CD4-positive, alpha-beta T cell treated with Interleukin-4 for 1 hour (primary cell): ENCODE measurements at places on chromosomes 16 and 17.

DNA sequence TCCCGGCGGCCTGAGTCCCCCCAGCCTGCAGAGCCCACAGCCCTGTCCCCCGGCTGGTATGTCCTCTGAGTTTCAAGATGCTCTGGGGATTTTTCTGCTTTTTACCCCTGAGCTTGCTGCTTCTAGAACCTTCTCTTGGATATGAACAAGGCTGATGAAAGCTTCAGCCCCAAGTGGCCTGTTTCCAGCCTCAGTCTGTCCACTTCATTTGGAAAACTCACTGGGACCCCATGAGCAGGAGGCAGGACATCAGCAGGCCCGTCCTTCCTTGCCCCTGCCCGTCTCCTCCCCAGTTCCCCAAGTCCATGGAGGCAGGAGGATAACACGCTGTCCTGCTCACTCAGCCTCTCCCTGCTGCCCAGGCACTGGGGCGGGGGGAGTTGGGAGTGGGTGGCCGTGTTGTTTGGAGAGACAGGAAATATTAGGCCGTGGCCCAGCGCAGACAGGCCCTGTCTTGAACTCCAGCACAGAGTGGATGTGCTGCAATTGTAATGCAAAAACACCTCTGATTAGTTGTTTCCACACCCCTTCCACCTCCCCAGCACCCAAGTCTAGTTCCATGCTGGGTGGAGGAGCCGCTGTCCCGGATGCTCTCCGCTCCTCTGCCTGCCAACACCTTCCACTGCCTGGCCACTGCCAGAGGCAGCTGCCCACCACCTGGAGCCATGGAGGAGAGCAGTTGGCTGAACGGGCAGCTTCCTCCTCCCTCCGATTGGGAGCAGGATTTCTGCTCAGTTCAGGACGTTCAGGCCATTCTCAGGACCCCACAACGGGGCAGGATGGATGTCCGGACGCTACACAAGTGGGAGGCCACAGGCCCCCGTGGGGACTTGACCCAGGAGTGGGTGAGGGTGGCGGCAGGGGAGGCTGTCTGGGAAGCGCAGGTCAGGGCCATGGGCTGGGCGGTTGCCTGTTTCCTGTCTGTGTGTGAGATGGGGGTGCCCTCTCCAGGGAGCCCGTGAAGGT is 216.9 kb upstream of the GSE1 start:
- no peak for DNase-seq

GRCh38 chr16:30984669-30985400 is at the start of gene HSD3B7:
HSD3B7 (plus strand) TSS chr16:30985207; CDS start chr16:30985659, 452 bp downstream.
- DNase-seq, result peak; percentile 74

DNA sequence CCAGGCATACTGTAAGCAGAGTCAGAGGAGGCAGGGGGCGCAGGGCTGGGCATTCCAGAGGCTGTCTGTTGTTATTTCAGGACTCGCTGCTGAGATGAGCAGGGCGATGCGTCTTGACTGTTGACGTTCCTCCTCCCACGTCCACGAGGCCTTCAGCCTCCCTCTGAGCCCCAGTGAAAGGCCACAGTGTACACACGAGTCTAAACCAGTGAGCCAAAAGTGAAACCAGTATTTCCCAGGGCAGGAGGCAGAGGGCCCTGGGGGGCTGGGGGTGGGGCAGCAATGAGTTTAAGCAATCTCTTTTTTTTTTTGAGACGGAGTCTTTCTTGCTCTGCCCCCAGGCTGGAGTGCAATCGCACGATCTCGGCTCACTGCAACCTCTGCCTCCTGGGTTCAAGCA is 21.5 kb downstream of the SMTNL2 start:
- DNase-seq, result no peak

GRCh38 chr17:72614476-72614870 is 478.0 kb downstream of the SLC39A11 start:
- DNase-seq, result no peak

GRCh38 chr17:3547628-3548027 is 10.0 kb downstream of the TRPV3 start:
- DNase-seq, result no peak

DNA sequence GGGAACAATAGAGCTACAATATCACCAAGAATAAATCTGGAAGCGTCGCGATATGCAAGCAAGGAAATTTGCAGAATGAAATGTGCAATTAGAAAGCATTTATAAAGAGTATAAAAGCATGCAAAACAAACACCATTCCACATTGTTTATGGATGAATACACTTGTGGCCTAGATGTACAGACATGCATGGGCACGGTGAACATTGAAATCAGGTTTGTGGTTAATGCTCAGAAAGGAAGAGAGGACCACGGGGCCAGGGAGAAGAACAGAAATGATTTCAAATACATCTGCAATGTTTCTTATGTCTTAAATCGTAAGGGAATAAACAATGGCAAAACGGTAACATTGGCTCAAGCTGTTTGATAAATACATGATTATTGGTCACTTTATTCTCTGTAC is 235.9 kb downstream of the FOXL1 start:
- no peak for DNase-seq

DNA sequence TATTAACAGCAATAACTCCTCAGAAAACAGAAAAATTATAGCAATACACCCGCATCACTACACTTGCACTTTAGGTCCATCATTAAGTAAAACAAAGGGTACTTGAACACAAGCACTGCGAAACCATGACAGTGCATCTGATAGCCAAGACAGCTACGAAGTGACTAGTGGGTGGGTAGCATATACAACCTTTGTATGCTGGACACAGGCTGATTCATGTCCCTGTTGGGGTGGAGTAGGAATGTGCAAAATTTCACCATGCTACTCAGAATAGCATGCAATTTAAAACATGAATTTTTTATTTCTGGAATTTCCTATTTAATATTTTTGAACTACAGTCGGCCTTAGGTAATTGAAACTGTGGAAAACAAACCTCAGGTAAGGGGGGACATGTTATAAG is 2414.1 kb downstream of the TP53TG3F start:
- no peak for DNase-seq

- DNase-seq, result peak; percentile 25
These were observed 6.3 kb downstream of the C17orf50 start for GRCh38 chr17:35766903-35767510.

GRCh38 chr16:56985288-56985961 is 3.9 kb upstream of the NLRC5 start:
- peak; percentile 25 for DNase-seq

DNA sequence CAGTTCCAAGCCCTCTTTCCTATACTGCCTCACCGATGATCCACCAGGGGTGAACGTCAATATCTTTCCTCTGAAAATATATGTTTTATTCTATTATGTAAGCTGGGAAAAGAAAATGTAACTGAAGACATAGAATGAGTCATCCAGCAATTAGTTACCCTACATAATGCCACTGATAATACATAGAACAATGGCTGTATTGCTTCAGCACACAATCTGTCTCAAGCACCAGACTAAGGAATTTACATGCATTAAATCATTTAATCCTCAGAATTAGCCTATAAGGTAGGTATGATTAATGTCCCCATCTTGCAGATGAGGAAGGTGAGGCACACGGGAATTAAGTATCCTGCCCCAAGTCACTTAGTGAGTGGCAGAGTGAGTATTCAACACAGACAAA is 472.8 kb downstream of the TOX3 start:
- DNase-seq, result no peak

- no peak for DNase-seq
These were observed 49.6 kb downstream of the KCNJ12 start for GRCh38 chr17:21425736-21426135.

DNA sequence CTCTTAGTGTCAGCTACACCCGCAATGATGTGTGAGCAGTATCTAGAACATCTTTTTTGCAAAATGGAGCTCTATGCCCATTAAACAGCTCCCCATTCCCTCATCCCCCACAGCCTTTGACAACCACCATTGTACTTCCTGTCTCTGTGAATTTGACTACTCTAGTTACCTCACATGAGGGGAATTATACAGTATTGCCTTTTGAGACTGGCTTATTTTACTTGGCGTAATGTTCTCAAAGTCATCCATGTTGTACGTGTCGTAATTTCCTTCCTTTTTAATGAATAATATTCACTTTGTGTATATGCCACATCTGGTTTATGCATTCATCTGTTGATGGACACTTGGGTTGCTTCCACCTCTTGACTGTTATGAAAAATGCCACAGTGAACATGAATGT is 23.2 kb upstream of the CCL22 start:
- DNase-seq, result no peak

GRCh38 chr16:2858245-2859025 is 465 bp upstream of the PRSS22 start:
- DNase-seq, result no peak

DNA sequence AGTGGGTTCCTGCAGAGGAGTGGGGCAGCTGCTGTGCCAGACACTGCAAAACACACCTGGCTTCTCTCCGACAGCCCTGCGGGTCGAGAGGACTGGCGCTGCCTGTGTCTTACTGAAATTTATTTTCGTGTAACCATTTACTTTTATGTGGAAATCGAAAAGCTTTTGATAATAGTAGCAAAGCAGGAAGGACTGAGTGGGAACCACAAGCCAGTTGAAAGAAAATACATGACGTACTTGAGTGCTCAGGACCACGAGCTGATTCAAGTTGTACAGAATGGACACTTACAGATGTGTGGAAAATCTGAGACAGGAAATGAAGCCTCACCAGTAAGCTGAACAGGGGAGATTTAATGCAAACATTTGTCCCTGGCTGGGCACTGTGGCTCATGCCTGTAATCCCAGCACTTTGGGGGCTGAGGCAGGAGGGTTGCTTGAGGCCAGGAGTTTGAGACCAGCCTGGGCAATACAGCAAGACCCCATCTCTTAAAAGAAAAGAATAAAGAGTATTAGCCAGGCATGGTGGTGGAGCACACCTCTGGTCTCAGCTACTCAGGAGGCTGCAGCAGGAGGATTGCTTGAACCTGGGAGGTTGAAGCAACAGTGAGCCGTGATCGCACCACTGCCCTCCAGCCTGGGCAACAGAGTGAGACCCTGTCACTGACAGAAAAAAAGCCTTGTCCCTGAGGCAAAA is 11.3 kb upstream of the RPL13 start:
- DNase-seq, result peak; percentile 20

DNA sequence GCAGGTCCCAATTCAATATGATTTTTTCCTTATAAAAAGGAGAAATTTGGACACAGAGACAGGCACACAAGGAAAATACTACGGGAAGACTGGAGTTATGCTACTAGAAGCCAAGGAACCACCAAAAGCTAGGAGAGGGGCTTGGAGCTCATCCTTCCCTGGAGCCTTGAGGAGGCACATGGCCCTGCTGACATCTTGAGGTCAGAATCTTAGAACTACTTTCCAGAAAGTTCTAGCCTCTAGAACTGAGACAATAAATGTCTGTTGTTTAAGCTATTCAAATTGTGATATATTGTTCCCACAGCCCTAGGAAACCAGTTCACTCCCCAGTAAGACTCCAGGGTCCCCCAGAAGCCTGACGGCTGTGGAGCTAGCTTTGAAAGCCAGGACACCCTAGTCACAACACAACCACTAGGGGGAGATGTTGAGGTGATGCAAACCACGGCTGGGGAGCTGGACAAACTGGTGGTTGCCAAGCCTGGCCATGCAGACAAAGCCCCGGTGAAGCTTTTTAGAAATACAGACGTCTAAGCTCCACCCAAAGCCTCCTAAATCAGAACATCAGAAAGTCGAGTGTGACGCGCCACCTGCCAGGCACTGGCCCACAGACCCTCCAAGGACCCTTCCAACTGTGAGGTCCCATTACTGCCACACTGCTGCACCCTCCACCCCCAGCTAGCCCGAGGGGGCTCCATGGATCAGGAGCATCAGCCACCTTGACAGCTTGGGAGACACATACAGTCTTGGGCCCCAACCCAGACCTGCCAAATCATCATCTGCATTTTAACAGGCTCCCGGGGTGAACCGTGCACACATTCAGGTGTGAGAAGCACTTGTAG is 106.4 kb downstream of the SLC39A11 start:
- DNase-seq, result peak; percentile 48

DNA sequence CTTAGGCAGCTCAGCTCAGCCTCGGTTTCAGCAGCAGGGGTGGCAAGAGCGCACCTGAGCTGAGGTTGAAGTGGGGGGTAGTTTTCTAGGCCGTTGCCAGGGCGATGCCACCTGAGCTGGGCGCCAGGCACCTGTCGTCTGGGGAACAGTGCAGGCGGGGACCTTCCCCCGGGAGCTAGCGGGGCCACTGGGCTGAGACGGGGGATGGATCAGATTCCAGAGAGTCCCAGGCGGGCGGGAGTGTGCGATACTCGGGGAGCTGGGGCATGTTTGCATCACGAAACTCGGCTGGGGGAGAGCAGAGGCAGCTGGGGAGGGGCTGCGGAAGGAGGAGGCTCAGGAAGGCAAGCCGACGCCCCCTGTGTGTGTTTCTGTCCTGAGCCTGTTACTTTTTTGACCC is 477 bp upstream of the CLDN9 start:
- no peak for DNase-seq

GRCh38 chr17:50893183-50893993 is 27.2 kb upstream of the TOB1 start:
- DNase-seq, result no peak

DNA sequence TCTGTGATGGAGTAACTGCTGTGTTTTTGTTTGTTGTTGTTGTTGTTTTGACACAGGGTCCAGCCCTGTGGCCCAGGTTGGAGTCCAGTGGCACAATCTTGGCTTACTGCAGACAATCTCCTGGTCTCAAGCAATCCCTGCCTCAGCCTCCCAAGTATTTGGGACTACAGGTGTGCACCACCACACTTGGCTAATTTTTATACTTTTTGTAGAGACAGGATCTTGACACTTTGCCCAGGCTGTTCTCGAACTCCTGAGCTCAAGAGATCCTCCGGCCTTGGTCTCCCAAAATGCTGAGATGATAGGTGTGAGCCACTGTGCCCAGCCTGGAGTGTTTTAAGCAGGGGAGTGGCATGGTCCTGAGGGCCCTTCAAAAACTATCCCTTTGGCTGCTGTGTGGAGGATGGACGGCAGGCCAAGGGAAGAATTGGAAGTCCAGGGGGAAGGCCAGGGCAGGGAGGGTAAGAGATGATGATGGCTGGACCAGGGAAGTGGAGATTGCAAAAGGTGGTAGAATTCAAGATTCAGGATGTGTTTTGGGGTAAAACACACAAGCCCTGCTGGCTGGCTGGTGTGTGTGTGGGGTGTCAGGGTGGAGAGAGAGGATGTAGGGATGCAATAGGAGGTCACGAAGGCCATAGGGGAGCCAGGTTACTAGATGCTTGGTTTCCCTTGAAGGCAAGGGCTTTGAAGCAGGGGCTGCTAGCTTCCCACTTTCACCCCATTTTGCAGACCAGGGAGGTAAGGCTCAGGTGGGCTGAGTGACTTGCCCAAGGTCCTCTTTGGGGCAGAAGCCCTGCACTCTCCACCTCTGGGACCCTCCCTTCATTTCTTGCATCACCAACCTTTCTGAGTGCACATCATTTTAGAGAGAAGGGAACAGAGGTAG is 18.8 kb upstream of the PLLP start:
- DNase-seq, result no peak

GRCh38 chr16:88939245-88939971 is 37.6 kb downstream of the CBFA2T3 start:
- DNase-seq, result no peak

- DNase-seq, result peak; percentile 25
These were observed 996 bp downstream of the SUMO2 start for GRCh38 chr17:75181608-75182318.
